ENCODE measurements at places on chromosomes 4 and X. TPM values are rescaled to one million over a fixed set of nuclear protein-coding genes. Genes with fewer than 3 reads are reported as not detected.
A peak's percentile ranks its signal among the peaks of the same experiment; 100 is the strongest.

DNA sequence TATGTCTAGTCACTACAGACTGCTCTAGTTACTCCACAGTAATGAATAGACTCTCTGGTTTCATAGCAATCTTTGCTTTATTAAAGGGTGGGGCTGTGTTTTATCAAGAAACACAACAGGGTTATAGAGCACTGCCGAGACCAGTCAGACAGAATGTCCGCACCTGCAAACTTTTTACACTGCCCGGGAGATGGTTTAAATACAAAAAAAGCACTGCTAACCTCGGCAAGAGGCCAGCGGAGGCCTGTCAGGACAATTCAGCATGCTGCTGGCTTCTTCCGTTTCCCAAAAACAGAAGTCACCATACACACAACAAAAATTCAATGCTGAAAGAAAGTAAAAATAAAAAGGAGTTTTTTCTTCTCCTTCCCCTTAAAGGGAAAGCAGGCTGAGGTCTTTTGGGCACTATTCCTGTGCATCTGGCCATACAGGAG lies 67.4 kb downstream of the IRF2 start:
- DNase-seq = no peak

DNA sequence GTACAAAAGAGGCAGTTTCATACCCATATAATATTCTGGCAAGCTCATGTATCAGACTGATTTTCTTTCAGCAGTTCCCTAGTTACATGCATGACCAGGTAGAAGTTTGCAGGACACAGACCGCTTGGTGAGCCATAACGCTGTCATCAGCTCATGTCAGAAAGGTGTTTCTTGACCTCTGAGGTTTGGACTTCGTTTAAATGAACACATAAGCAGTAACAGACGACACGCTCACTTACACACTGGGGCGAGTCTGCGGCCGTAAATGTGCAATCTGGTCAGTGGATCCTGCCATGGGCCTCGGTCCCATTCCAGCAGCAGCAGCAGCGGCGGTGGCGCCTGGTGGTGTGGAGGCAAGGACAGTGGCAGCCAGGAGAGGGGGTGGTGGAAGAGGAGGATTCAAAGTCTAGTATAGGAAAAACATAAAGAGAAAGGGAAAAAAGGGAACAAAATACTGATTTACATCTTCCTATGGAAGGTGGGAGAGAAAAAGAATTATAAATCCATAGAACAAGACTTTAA lies 111.9 kb upstream of the CBR4 start:
- DNase-seq = no peak

- peak; percentile 42 for DNase-seq
These were observed 803.0 kb downstream of the DMD start for GRCh38 chrX:32408389-32408788.

DNA sequence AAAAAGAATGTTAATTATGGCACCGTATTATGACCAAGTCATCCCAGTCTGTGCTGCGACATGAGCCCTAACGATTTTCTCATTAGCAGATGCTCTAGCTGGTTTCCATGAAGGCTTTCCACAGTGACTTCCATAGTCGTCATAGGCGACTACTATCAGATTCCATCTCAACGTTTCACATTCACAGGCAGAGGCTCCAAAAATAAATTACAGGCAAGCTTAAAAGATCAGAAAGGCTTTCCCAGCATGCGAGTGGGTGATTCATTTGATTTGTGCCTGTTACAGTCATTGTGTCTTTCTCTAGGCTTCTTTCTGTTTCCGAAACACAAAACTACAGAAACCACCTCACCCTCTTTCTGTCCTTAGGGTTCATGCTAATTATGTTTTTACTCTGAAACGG lies 43.2 kb downstream of the PALLD start:
- peak; percentile 85 for DNase-seq

GRCh38 chr4:6180841-6181631 lies 19.3 kb downstream of the JAKMIP1 start:
- DNase-seq = no peak

DNA sequence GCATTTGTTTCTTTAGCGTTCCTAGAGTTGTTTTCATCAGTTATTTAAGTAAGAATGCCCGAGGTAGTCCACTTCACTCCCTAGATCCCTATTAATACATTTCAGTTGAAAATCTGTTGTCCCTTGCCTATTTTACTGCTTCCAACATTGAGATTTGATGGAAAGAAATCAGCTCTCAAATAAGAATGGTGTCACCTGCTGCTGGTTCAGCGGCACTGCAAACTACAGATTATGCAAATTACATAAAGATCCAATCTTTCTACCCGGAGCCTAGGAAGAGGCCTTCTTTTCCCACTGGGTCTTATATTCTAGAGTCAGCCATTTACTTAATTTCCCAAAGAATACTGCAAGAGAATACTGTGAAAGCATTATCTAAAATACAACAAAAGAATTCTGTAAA lies 597.6 kb upstream of the MAGEB2 start:
- DNase-seq = no peak

DNA sequence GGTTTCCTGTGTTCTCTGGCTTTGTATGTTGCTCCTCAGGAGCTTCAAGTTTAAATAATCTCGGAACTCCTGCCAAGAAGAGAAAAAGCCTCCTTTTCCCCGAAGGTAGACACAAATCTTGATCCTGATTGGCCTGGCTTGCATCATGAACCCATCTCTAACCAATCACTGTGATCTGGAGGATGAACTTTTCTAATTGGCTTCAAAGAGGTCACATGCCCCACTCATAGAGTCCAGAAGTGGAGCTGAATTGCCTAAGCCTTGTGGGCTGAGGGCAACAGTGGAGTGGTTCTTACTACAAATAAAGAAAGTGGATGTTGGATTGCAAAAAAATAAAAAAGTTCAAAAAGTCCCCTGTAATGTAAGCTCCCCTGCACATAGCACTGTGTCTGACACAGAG lies 245.9 kb downstream of the MID1IP1 start:
- no peak for DNase-seq

DNA sequence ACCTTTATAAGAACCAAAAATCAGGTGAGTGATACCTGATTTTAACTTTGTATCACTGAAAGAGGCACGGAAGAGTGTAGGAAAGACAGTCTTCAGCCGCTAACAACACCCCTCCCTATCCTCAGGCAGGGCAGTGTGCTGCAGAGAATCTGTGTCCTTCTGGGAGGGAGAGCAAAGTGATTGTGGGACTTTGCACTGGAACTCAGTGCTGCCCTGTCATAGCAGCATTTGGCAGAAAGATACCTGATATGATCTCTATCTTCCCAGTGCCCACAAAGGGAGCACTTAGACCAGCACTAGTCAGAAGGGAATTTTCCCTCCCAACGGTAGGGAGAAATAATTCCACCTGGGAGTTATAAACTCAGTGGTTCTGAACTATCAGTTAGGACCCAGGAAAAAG lies 139.0 kb downstream of the FMR1NB start:
- DNase-seq = no peak

DNA sequence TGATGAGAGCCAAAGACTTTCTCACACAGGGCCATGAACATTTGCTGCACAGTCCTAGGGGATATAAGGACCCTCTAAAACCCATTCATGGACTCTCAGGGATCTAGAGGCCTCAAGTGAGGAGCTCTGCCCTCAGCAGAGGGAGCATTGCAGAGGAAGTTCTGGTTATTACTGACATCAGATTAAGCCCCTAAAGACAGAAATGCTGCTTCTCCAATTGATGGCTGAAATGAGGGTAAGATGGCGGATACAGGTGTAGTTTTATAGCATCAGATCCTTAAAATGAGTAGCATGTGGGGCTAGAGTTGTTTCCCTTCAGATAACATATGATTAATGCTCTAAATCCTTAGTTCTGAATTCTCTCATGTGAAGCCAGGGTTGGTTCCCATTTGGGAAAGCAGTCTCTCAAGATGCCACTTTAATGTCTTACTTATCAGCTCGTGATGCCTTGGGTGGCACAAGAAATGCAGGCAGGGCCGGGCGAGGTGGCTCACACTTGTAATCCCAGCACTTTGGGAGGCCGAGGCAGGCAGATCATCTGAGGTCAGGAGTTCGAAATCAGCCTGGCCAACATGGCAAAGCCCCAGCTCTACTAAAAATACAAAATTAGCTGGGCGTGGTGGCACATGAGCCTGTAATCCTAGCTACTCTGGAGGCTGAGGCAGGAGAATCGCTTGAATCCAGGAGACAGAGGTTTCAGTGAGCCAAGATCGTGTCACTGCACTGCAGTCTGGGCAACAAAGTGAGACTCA lies 7.9 kb downstream of the RHOH start:
- no peak for DNase-seq

DNA sequence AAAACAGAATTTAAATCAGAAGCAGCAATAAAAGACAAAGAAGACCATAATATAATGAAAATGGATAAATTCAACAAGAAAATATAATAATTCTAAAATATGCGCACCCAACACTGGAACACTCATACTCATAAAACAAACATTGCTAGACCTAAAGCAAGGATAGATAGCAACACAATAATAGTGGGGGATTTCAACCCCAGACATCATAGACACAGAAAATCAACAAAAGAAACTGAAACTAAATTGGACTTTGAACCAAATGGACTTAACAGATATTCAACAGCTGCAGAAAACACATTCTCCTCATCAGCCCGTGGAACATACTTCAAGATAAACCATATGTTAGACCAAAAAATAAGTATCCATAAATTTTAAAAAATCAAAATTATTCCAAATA lies 1552.6 kb downstream of the C4orf33 start:
- no peak for DNase-seq

- DNase-seq = peak; percentile 39
These were observed 97.9 kb downstream of the ARHGEF9 start for GRCh38 chrX:63686878-63687714.

DNA sequence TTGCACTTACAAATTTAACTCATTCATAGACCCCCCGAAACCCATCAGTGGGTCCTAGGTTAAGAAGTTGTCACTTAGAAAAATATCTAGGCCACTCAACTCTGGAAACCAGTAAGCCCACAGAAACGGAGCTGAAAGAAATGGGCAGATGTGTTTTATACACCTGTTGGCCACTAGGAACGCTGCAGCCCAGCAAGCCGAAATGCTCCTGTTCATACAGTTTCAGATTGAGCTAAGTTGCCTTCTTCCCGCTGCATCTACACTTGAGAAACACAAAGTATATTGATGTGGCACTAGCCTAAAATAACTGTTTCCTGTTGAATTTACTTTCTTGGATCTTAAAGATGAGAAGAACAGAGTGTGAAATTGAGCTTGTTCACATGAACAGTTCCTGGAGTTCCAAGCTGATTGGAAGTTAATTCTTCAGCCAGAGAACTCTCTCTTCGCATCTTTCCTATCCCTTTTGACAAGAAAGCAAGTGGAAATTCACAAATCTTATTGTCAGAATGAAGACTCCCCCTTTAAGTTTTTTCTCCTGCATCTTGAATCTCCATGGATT lies 174.1 kb downstream of the RBMX2 start:
- peak; percentile 14 for DNase-seq

DNA sequence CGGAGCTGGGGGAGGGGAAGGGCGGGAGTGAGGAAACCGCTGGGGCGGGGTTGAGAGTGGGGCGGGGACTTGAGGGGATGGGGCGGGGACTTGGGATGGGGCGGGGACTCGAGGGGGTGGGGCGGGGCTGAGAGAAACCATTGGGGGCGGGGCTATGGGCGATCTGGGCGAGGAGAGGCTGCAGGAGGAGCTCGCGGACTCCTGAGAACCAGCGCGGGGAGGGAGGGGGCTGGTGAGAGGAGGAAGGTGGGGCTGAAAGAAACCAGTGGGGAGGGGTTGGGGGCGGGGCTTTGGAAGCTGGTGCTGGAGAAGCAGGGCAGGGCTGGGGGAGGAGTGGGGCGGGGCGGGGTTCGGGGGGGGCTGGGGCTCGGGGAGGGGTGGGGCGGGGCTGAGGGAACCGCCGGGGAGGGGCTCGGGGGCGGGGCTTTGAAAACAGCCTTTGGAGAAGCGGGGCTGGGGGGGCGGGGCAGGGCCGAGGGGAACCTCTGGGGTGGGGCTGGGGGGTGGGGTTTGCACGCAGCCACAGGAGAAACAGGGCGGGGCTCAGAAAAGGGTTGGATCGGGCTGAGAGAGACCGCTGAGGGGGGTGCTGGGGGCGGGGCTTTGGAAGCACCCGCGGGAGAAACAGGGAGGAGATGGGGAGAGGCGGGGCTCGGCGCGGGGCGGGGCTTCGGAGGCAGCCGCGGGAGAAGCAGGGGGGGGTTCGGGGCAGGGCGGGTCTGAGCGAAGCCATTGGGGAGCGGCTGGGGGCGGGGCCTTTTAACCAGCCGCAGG lies 777 bp upstream of the EOLA2 start:
- peak; percentile 89 for DNase-seq

DNA sequence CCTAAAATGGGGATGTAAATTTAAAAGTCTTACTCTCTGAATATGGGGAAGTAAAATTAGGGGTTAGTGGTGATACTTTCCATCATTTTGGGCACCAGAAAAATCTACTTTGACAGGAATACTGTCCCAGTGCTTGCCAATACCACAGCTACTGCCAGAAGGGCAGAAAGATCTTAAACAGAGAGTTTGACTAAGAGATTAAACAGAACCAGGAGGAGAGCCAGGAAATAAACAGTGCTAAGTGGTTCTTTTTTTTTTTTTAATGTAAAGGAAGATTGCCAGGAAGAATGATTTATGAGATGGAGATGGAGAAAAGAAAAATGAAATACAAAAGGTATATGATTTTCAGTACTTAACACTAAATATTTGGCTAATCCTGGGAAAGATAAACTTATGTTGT lies 126.8 kb downstream of the RTL3 start:
- DNase-seq = no peak

DNA sequence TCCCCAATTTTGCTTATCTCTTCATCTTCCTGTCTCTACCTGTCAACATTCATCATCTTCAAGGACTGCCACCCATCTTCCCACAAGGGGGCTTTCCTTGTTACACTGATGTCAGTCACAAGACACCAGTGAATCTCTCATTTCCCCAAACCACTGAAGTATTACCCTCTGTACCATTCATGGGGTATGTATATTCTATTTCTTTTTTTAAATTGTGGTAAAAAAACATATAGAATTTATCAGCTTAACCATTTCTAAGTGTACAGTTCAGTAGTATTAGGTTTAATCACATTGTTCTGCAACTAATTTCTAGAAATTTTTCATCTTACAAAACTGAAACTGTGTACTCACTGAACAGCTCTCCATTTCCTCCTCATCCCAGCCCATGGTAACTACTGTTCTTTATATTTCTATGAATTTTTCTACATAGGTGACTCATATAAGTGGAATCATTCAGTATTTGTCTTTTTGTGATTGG lies 98.6 kb downstream of the LARP7 start:
- no peak for DNase-seq

GRCh38 chrX:107205770-107206696 lies at the start of the genes DNAAF6 and NUP62CL:
Gene DNAAF6, plus strand, starts transcription at chrX:107206611. Its CDS starts 6,265 bp downstream, at chrX:107212876.
Gene NUP62CL, minus strand, starts transcription at chrX:107206433. Its CDS starts 31,287 bp downstream, at chrX:107175146.
- DNase-seq = peak; percentile 54

The TMSB4X gene
- 16,491 TPM for total RNA-seq

The PABPC5 gene
- total RNA-seq = not detected

The PLP1 gene
- not detected for total RNA-seq

The IL15 gene
- 7.8 TPM for total RNA-seq

The FRG2 gene
- total RNA-seq = not detected

The HSFX2 gene
- total RNA-seq = not detected

The CPXCR1 gene
- total RNA-seq = not detected

Measured in A172 (cell line).